PC-9 (cell line): ENCODE measurements at places on chromosomes 1 and 21.

- no peak overlapping the region for H3K27ac ChIP-seq
- H3K27me3 ChIP-seq, result no peaks in the 10 kb centered on the region
- no peaks in the 10 kb centered on the region for H3K36me3 ChIP-seq
- peaks cover 18% of the 10 kb centered on the region for H3K4me1 ChIP-seq
Measured at GRCh38 chr1:18918417-18918816, 16.1 kb upstream of the ALDH4A1 start.

- no peaks in the 10 kb centered on the region; the same call in 1 of the 2 replicates for H3K4me1 ChIP-seq
- H3K36me3 ChIP-seq, result no peaks in the 10 kb centered on the region
- no peaks in the 10 kb centered on the region for H3K27me3 ChIP-seq
- no peak for DNase-seq
- H3K27ac ChIP-seq, result no peak overlapping the region
Measured at GRCh38 chr1:246008363-246008831, 498.7 kb downstream of the SMYD3 start.

GRCh38 chr1:27100335-27101053, 54.4 kb downstream of the SLC9A1 start:
- H3K27me3 ChIP-seq, result no peaks in the 10 kb centered on the region
- no peak for DNase-seq
- H3K27ac ChIP-seq, result no peak overlapping the region
- no peaks in the 10 kb centered on the region for H3K36me3 ChIP-seq

DNA sequence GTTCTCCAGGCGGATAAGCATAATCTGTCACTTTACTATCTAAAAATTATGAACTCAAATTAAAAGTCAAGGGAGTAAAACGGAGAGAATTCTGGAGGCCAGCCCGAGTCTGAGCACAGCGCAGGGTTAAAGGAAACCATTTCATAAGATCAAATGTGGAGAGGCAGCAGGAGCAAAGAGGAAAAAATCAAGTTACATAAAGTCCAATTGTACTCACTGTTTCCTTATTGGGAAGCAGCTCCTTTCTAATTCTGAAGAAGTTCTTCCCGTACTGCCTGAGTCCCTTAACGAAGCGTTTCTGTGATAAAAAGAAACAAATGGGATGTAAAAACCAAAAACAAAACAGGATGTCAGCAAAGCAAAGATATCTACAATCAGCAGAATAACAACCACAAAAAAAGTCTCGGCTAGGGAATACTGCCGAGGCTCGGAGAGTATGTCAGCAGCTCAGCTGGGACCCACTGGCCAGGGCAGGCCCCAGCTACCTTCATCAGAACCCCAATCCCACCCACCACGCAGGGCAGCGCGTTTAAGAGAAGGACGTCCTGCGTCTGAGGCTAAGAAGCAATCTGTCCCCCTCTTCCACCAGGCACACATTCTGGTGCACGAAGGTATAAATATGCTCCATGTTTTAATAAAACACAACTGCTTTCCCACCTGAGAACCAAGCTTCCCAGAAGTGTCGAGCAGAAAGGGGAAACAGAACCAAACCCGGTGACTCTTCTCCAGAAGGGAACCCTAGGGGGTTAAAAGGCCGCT, 104.8 kb downstream of the SLC45A1 start:
- peak overlapping the region; percentile 70 for H3K4me3 ChIP-seq
- H3K4me1 ChIP-seq, result peaks cover 36% of the 10 kb centered on the region
- DNase-seq, result no peak
- H3K27me3 ChIP-seq, result no peaks in the 10 kb centered on the region
- peaks cover 8% of the 10 kb centered on the region; the same call in 1 of the 2 replicates for H3K36me3 ChIP-seq

GRCh38 chr1:54290506-54291184, 90.7 kb downstream of the MRPL37 start:
- H3K27ac ChIP-seq, result no peak overlapping the region
- H3K4me3 ChIP-seq, result no peak overlapping the region
- no peaks in the 10 kb centered on the region; the same call in 1 of the 2 replicates for H3K4me1 ChIP-seq
- no peaks in the 10 kb centered on the region for H3K27me3 ChIP-seq

DNA sequence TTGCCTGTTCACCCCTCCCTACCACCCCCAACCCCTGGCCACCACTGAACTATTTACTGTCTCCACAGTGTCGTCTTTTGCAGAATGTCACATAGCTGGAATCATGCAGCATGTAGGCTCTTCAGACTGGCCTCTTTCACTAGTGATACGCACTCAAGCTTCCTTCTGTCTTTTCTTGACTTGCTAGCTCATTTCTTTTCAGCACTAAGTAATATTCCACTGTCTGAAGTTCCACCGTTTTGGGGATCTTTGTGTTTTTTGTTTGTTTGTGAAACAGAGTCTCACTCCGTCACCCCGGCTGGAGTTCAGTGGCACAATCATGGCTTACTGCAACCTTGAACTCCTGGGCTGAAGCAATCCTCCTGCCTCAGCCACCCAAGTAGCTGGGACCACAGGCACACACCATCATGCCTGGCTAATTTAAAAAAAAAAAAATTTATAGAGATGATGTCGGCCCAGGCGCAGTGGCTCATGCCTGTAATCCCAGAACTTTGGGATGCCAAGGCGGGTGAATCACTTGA, 43.4 kb upstream of the SLC25A33 start:
- H3K27me3 ChIP-seq, result no peaks in the 10 kb centered on the region
- H3K27ac ChIP-seq, result no peak overlapping the region
- H3K36me3 ChIP-seq, result no peaks in the 10 kb centered on the region
- H3K4me3 ChIP-seq, result no peak overlapping the region
- DNase-seq, result no peak

DNA sequence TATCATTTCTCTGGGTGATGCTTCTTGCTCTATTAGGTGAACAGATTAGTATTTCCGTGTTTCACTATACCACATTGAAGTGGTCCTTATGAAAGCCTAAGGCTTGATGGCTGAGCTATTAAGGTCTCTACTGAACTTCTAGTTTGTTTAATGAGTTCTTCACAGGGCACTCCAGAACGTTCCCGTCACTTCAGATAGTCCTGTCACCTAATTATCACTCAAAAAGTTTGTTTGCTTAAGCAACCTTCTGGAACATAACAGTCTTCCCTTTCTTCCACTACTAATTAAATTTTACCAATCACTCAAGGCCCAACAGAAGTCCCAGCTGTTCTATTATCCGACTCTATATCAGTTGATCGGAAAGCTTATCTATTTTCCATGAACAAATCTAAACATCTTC, 104.6 kb upstream of the ZC3H11B start:
- H3K4me1 ChIP-seq, result no peaks in the 10 kb centered on the region
- no peak overlapping the region for H3K27ac ChIP-seq
- H3K4me3 ChIP-seq, result no peak overlapping the region
- no peak for DNase-seq
- no peaks in the 10 kb centered on the region for H3K36me3 ChIP-seq

- no peak overlapping the region for H3K4me3 ChIP-seq
- no peaks in the 10 kb centered on the region for H3K4me1 ChIP-seq
- peak; percentile 59 for DNase-seq
- H3K27ac ChIP-seq, result no peak overlapping the region
Measured at GRCh38 chr1:225480825-225481434, 53.1 kb upstream of the LBR start.

DNA sequence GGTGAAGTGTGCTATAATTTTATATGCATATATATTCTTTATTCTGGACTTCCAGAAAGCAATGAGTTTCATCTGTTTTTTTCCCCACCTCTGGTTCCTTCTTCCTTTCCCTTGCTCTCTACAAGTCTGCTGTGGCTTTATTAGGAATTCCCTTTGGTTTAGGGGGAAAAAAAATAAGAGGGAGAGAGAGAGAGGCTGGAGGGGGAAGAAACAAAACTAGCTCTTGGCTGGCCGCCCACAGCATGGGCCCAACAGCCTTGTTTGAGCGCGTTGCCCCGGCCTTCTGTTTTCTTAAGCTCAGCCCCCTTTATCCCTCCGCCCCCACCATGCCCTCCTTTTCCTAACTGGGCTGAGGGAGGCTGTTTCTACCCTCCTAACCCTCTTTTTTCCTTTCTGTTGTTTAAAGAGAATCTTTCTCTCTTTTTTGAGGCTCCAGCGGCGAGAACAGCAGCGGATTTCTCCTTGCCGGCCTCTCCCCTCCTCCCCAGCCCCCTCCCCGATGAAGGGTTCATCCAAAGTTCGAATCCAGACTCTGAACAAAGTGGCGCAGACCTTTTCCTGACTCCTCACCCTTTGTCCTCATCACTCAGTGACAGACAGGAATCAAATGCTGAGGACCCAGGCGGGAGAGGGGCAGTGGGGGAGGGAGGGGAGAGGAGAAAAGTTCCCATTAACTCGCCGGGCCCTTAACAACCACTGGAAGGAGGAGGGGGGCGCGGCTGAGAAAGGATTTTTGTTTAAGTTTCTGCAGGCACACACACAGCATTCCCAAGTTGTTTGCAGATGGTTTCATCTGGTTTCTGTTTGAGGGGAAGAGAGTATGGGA, 29.7 kb downstream of the PBX1 start:
- H3K36me3 ChIP-seq, result no peaks in the 10 kb centered on the region
- no peaks in the 10 kb centered on the region for H3K27me3 ChIP-seq
- DNase-seq, result no peak
- H3K4me1 ChIP-seq, result peaks cover 38% of the 10 kb centered on the region
- no peak overlapping the region for H3K27ac ChIP-seq
- no peak overlapping the region for H3K4me3 ChIP-seq

DNA sequence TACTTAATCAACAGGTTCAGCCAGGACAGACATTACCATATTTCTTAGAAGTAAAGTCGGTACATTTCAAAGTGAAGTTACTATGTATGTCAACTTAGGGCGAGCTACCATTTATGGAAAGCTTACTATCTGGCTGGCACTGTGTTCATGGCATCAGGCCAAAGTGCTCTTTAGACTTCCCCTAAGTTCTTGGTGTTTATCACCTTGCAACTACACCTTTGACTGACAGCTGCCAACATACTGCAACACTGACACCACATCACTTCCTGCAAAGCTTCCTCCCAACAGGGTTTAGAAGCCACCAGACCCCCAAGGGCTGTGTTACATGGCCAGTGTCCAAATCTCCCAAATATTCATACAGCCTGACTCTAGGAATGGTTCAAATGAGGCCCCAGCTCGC, 61.0 kb downstream of the TIAM1 start:
- no peak overlapping the region for H3K4me3 ChIP-seq
- H3K4me1 ChIP-seq, result no peaks in the 10 kb centered on the region
- H3K27ac ChIP-seq, result no peak overlapping the region
- no peaks in the 10 kb centered on the region for H3K27me3 ChIP-seq

DNA sequence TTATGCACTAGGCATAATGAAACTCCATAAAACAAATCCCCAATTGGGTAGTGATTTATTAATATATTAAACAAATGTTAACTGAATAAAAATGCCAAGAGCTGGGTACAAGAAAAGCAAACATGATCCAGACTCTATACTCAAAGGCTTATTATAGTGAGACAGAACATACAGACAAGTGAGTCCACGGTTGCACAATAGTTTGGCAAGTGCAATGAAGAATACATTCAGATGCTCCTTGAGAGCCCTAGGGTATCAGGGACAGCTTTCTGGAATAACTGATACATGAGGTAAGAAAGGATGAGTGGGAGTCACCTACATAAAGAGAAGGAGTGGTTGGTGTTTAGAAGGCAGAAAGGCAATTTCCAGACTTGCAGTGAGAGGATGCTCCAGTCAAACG, 85.1 kb downstream of the VAV3 start:
- no peak for DNase-seq
- no peak overlapping the region for H3K27ac ChIP-seq
- H3K36me3 ChIP-seq, result no peaks in the 10 kb centered on the region

DNA sequence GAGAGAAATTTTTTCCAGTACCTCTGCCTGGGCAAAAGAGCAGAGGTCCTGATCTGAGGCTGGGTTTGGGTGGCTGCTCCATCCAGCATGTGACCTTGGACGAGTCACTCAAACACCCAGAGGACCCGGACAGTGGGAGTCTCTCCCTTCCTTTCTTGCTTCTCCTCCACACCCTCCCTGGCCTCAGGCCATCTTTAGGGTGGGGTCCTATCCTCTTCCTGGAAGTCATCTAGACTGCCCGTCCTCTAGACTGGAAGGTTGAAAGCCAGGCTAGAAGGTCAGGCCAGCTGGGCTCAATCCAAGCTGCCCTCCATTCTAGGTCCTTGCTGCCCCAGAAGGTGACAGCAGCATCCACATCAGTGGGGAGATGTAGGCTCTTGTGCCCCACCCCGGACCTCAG, 599.5 kb downstream of the MATN1 start:
- peaks cover 32% of the 10 kb centered on the region for H3K27me3 ChIP-seq
- no peak overlapping the region for H3K4me3 ChIP-seq
- no peak overlapping the region for H3K27ac ChIP-seq

DNA sequence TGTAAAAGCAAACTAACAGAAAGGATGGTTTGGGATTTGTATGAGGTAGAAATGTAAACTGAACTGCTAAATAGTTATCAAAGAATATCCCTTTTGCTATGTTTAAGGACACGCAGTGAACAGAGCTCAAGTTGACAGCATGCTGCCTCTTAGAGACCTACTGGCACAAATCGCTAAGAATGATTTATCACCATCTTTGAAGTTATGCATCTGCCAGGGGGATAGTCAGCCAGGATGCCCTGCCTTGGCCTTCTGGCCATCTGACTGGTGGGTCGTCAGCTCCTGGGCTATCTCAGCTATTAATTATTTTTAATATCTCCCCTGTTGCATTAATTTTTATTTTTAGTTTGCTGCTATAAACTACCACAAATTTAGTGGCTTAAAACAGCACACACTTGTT, 334.8 kb upstream of the KAZN start:
- no peaks in the 10 kb centered on the region for H3K4me1 ChIP-seq
- peaks cover 38% of the 10 kb centered on the region for H3K27me3 ChIP-seq
- H3K27ac ChIP-seq, result no peak overlapping the region
- no peak for DNase-seq
- H3K4me3 ChIP-seq, result no peak overlapping the region

- DNase-seq, result no peak
- H3K4me1 ChIP-seq, result no peaks in the 10 kb centered on the region
- H3K27me3 ChIP-seq, result no peaks in the 10 kb centered on the region
- H3K27ac ChIP-seq, result no peak overlapping the region
- no peak overlapping the region for H3K4me3 ChIP-seq
Measured at GRCh38 chr1:244628789-244629188, 24.1 kb upstream of the DESI2 start.

- H3K27me3 ChIP-seq, result peaks cover 24% of the 10 kb centered on the region; the same call in 1 of the 2 replicates
- no peak overlapping the region for H3K27ac ChIP-seq
- no peaks in the 10 kb centered on the region for H3K36me3 ChIP-seq
- DNase-seq, result no peak
- no peaks in the 10 kb centered on the region for H3K4me1 ChIP-seq
- no peak overlapping the region for H3K4me3 ChIP-seq
Measured at GRCh38 chr1:160606611-160607010, 27.3 kb upstream of the CD84 start.

- H3K27me3 ChIP-seq, result no peaks in the 10 kb centered on the region
- H3K4me3 ChIP-seq, result no peak overlapping the region
- H3K27ac ChIP-seq, result no peak overlapping the region
- DNase-seq, result no peak
Measured at GRCh38 chr1:216826214-216826613, 103.0 kb upstream of the ESRRG start.

- no peaks in the 10 kb centered on the region for H3K27me3 ChIP-seq
- H3K4me3 ChIP-seq, result no peak overlapping the region
- no peak overlapping the region for H3K27ac ChIP-seq
- H3K36me3 ChIP-seq, result no peaks in the 10 kb centered on the region
- no peak for DNase-seq
Measured at GRCh38 chr1:230030122-230030821, 36.8 kb upstream of the GALNT2 start.

DNA sequence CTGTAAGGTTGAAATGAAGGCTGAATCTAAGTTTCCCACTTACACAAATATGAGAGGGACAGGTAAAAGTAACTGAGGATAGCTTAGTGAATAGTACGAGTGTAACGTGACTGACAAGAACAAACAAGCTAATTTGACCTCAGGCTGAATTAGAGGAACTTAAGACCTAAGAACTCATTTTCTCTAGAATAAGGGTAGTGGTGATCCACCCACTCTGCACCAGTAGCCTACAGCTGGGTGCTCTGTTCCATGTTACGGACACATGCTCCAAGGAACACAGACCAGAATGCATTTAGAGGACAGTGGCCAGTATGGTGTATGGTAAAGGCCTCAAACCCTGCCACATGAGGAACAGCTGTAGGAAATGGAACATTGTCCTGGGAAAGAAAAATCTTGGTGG, 14.9 kb upstream of the TMEM9 start:
- no peaks in the 10 kb centered on the region for H3K27me3 ChIP-seq
- peaks cover 42% of the 10 kb centered on the region for H3K4me1 ChIP-seq
- no peaks in the 10 kb centered on the region for H3K36me3 ChIP-seq
- H3K27ac ChIP-seq, result no peak overlapping the region
